NCI-H2081 treated with DMSO at 0.1 percent for 48 hours (cell line): ENCODE measurements at places on chromosomes 2 and 18.

- DNase-seq, result no peak
Observed at GRCh38 chr2:190864375-190864774, 16.2 kb upstream of the GLS start.

DNA sequence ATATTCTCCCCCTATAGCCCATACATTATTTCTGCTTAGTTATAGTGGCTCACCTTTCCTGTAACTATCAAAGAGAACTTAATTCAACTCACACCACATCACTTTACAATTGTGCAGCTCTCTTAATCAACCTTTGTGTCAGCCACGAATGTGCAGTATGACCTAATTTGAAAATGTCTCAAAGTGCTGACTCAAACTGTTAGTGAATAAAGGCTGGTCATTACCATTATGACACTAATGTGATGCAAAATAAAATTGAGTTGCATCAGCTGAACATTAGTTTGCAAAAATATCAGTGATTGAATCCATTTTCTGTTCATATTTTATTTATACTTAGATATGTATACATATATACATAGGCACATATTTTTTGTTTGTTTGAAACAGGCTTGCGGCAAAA, 251.8 kb downstream of the MEIS1 start:
- DNase-seq, result no peak

GRCh38 chr2:214578442-214578841, 167.6 kb downstream of the VWC2L start:
- DNase-seq, result no peak

DNA sequence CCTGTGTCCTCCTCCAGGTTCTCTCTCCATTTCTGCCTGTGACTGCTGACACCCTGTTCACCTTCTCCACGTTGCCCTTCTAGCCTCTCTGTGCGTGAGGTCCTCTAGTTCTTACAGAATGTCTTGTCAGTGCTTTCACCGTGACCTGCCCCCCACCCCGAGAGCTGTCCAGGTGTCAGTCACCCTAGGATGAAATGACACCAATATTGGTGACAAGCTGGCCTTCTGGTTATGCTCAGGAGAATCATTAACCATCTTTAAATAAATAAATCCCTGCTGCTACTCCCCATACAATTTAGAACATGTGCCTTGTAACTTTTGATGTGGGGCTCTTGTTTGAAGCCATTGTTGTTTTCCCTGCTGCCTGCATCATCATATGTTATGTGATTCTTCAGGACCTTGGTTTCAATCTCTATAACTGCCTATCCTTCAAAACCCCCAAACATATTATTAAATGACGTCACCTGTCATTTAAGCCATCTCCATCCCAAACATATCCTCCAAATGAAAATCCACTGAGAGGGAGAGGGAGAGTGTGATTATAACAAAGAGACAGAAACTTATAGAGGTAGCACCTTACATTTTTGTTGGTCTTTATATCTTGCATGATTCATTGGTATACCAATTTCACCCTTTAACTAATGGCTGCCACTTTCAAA, 496.3 kb downstream of the PARD3B start:
- DNase-seq, result no peak

GRCh38 chr2:217795067-217795466, 207.7 kb downstream of the TNS1 start:
- DNase-seq, result no peak

DNA sequence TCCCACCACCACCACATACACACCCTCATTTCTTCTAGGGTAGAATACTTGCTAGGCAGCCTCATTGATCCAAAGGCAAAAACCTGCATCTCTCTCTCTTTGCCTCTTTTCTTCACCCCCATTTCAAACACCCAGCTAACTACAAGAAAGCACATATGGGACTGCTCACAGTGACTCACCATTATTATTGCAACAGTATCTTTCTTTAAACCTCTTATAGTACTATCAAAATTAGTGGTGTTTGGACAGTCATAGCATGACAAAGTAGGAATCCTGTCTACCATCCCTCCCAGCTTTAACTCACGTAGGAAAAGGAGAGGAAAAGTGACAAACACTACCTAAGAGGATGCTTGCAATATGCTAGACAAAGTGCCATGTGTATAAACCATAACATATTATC, 422.5 kb upstream of the CRIM1 start:
- no peak for DNase-seq

DNA sequence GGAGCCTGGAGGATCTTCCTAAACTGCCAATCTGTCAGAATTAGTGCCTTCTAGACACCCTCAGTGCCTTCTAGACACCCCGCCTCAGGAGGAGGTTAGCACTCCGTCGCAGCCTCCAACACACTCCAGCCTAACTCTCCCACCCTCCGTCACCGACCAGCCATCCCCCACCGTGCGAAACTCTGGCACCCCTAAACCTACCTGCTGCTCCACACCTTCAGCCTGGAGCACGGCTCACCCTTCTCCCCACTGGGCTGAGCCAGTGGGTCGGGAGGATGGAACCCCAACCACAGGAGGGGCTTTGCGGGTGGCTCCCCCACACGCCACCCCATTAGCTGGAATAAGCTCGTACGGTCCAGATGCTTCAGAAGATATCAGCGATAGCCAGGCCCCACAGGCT, 468.9 kb upstream of the HS6ST1 start:
- DNase-seq, result no peak

GRCh38 chr2:19545507-19545906, 187.1 kb upstream of the OSR1 start:
- no peak for DNase-seq

GRCh38 chr2:197327472-197328098, 17.0 kb upstream of the ANKRD44 start:
- no peak for DNase-seq

DNA sequence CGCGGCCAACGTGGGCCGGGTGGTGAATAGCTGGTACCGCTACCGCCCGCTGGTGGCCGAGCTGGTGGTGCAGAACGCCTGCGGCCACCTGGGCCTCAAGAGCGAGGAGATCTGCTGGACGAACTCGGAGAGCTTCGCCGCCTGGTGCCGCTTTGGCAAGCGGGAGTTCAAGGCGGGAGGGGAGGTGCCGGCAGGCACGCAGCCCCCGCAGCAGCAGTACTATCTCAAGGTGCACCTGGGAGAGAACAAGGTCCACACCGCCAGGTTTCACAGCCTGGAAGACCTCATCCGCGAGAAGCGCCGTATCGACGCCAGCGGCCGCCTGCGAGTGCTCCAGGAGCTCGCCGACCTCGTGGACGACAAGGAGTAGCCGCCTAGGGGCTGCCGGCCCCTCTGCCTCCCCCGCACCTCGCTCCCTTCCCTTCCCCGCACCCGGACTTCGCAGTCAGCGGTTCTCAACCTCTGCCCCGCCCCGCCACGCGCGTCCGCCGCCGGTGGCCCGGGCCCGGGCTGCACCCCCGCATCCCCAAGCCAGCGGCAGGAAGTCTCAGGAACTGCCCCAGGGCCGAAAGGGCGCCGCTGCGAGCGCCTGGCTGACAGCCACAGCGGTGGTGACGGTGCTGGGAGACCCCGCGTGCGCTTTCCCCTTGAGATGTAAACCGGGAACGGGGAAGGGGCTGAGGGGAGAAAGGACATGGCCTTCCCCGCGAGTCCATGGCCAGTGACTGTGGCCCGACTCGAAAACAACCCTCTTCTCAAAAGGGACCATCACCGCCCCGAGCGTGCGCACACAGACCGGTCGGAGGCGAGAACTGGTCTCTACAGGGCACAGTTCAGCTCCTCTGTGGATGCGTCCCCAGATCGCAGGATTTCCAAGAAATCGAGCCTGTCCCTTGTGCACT, 2.2 kb downstream of the LRATD1 start:
- DNase-seq, result peak; percentile 53

DNA sequence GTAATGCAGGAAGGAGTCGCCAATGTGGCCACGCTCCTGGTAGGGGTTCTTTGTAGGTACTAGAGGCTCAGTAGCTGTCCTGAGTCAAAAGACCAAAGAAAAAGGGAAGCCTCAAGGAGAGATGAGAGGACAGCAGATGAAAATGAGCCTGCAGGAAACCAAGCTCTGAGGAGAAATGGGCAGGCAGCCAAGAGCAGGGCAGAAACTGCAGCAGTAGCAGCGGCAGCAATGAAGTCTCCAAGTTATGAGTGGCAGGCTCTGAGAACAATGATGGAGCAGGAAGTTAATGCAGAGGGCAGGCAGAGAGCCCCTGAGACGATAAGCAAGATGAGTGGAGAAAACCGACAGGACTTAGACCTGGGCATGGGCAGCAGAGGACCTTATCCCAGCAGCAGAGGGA, 48.2 kb upstream of the TMEM200C start:
- no peak for DNase-seq
